ENCODE measurements at places on chromosomes 2 and 18. TPM values are rescaled to one million over a fixed set of nuclear protein-coding genes. Genes with fewer than 3 reads are reported as not detected.

DNA sequence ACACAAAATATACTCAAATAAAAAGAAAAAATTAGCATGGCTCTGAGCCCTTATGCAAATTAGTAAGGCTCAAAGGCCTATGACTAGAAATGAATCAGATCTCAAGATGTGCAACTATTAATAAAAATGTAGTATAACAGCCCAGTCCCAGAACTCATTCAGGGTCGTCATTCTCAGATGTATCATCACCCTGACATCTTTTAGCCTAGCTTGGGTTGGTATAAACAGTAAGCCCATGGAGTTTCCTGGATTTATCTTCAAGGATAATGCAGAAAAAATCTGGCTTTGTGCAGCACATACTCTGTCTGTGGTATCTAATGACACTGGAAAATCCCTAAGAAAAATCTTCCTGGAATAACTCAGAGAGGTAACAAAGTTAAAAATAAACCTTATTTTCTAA lies 239.3 kb downstream of the ZNF385B start:
- no peak for DNase-seq

GRCh38 chr18:10659000-10659399 lies 133.2 kb downstream of the NAPG start:
- no peak for DNase-seq

DNA sequence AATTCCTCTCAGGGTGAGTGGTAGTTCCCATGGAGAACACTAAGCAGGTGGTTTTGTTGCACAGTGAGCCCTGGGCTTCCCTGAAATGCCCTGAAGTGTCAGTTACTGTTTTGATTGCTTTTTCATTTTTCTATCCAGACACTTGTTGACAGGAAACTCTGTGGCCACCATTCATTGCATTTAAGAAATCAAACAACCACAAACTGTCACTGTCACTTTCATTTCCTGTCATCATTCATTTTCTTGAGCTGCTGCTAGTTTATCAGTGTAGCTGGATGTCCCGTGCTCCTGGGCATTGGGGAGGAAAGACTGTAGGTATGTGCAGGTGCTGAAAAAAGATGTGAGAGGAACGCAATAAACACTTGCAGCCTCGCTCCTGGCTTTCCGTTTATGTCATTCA lies 891.6 kb upstream of the ZEB2 start:
- DNase-seq, result no peak

- DNase-seq, result no peak
These were observed 112.0 kb downstream of the ACTR3 start for GRCh38 chr2:114001937-114002336.

- DNase-seq, result no peak
These were observed 6.7 kb downstream of the GYPC start for GRCh38 chr2:126662621-126663020.

- DNase-seq, result no peak
These were observed 13.4 kb downstream of the BCL11A start for GRCh38 chr2:60540074-60540473.

DNA sequence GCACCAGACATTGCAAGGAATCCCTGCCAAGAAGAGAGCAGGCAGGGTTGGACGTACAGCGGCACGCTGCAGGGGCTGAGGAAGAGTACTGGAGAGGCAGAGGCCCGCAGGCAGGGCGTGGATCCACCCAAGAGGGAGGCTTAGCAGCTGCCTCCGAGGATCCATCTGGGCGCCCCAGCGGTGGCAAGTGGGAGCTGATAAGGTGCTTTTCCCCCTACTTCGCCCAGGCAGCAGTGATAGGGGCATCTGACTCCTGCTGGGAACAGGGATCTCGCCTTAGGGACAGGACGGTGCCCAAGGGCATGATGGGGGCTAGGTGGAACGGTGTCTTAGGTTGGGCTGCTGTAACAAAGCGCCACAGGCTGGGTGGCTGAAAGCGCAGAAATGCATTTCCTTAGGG lies 67.4 kb upstream of the HS6ST1 start:
- DNase-seq, result no peak

DNA sequence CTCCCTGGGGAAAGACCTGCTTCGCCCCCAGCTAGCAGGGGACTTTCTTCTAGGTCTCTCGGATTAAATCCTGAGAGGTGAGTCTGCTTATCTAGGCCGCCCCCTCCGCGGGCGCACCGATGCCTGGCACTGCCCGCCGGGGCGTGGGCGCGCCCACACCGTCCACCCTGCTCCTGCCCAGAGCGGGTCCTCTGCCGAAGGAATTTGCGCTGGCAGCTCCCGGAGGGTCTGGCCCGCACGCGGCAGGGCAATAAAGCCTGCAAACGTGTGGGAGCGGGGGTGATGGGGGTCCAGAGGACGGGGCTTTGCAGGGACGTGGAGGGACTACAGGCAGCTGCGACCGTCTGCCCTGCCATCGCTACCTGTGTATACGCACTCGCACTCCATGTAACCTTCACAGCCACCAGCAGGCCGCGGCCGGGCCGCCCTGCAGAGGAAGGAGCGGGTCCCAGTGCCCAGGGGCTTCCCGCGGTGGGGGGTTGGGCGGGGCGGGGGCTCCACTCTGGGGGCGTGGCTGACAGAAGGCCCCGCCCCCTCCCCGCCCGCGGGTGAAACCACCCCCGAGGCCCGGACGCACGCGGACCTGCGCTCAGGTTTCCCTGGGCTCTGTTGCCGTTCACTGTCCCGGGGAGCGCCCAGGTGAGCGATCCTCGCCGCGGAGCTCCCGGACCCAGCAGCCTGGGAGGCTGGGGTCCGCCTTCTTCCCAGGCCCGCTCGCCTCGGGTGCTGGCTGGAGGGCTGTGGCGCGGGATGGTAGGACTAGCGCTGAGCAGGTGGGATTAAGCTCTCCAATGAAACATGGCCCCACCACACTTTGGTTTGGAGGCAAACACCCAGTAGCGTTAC lies 174.5 kb upstream of the HS6ST1 start:
- peak; percentile 35 for DNase-seq

DNA sequence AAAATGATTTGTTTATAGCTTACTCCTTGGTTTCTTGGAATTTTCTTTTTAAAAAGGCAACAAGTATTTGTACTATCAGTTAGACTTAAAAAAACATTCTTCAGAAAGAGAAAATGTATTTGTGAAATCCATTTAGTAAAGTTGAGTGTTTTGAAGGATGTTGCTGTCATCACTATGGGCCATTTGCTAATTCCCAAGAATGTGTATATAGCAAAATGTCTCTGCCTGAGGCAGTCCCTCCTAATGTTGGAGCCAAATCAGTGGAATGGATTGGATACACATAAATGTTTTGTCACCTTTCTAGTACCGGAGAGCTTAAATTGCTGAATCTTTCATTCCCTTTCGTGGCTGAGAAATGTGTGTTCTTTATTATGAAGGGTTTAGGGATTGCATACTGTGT lies 890.2 kb upstream of the ZEB2 start:
- DNase-seq, result no peak

DNA sequence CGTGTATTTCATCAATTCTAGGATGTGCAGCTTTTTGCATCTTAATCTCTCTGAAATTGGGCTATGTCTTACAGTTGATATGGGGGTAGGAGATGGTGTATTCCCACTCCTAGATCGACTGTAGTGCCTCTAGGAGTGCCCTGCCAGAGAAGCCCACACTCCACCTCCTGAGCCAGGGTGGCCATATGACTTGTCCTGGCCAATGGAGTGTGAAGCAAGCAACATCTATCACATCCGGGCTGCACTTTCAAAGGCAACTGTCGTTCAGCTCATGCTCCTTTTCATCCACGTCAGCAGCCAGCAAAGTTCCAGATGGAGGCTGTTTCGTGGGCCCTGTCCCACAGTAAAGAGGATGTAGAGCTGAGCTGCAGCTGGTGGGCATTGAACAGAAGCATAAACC lies 149.4 kb upstream of the SLC1A4 start:
- no peak for DNase-seq

- DNase-seq, result peak; percentile 47
These were observed 45.0 kb upstream of the ALPP start for GRCh38 chr2:232333361-232334135.

DNA sequence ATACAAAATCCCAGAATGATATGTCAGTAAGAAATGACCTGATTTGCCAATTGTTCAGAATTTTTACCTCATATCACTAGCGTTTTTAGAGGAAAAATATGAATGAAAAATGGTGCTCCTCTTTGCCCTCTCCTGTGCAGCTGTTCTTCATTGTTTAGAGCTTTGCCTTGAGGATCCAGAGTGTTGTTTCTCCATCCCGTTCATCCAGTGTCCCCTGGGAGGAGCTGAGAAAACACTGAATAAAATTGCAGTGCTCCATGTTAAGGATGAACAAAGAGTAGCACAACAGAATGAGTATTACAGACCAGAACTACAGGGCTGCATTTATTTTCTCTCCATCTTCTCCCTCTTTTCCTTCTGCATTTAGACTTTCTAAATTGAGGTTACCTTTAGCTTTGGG lies 133.1 kb downstream of the ADCYAP1 start:
- no peak for DNase-seq

DNA sequence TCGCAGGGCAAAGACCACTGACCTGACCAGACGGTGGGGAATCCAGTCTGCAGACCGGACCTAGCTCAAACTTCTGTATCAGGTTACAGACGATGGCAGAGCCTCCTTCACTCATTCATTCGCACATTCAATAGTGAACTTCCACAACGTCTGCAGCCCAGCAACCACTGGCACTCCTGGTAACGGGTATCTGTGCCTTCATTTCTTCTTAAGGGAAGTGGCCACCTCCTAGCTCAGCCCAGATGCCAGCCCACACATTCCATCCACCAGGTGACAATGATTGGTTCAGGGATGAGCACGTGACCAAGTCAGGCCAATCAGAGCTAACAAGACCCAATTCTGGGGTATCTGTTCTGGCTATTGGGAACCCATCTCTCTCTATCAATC lies 15.9 kb upstream of the ARMC9 start:
- no peak for DNase-seq

DNA sequence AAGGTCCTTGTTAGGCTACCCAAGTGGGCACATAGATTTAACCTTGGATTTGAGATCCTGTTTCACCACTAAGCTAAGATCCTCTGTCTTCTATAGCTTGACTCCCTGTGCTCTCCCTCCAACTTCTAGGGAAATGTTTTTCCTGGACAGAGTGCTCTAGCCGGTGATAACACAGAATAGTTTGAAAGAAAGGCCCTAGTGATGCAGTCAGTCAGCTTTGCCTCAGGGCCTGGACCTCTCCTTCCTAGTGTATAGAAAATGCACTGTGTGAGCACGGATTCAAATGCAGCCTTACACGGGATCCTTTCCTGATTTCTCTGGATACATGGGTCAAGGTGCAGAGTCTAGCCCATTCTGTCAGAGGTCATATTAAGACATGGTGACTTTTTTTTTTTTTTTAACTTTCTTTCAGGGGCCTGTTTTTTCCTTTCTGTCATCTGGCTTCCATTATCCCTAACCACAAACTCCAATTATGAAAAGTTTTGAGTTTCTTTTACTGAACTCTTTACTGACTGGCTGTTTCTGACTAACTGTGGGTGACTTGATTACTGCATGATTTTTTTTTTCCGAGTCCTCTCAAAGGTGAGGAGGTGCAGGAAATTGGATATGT lies 122.6 kb downstream of the LRP1B start:
- DNase-seq, result no peak

DNA sequence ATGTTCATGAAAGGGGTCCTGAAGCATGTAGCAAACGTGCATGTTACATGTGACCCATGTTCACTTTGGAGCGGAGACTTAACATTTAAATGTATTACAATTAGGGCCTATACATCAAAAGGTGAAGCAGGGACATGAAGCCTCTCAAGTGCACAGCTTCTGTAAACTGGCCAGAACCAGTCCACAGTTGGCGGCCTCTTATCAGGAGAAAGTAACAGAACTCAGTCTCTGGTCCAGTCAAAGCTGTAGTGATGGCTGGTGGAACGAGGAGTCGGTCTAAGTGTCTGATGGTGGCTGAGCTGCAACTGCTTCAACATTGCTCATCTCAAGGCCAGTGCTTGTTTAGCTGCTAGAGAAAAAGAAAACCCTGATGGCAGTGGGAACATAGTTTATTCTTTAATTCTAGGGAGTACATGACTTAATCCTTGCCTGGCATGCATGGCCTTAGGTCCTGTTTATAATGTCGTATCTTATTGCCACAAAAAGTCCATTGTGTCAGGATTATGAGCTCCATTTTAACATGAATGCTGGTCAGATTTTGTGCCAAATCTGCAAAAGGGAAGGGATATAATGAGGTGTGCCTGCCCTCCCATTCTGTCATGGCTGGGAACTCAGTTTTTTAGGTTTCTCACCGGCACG lies 22.2 kb upstream of the YES1 start:
- DNase-seq, result no peak

DNA sequence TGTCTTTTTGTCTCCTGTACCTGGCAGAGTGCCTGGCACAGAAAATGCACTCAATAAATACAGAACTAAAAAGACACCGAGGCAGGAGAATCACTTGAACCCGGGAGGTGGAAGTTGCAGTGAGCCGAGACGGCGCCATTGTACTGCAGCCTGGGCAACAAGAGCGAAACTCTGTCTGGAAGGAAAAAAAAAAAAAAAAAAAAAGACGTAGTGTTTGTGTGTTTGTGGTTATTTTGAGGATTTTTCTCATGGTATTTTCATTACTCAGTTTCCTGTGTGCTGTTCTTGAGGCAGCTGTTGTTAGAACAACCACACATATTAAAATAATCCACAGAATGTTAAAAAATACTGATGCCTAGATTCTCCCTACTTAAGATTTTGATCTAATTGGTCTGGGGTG lies 519.2 kb upstream of the SPHKAP start:
- no peak for DNase-seq

DNA sequence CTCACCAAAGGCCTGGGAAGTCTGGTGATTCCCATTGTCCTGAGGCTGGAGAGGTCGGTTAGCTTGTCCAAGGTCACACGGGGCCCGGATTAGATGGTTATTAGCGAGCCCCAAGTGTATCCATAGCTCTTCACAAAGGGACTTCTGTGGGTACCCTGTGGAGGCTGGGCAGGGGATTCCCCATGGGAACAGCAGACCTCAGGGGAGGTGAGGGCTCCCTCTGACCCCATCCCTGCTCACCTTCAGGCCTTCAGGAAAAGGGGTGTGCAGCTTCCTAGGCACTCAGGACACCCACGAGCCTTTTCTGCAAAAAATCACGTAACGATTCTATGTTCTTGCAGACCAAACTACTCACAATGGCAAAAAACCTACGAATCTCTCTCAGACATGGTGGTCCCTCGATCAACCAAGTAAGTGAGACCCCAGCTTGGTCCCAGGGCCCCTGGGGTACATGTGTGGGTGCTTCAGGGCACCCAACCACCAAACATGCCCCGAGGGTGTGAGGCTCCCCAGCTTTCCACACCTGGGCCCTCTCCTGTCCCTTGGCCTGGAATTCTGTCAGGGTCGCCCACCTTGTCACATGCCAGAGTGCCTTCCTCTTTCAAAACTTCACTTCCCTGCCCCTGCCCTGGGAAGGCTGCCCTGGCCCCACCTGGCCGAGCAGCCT lies 40.3 kb downstream of the PDIA6 start:
- no peak for DNase-seq

The SAG gene
- not detected for total RNA-seq

The TRABD2A gene
- total RNA-seq, result 11.8 TPM

The CFAP65 gene
- total RNA-seq, result not detected

The MYO5B gene
- total RNA-seq, result 0.97 TPM

The BARD1 gene
- total RNA-seq, result 48.6 TPM

The ACVR1C gene
- not detected for total RNA-seq

The RAD51AP2 gene
- total RNA-seq, result not detected

All from SJSA1 (cell line).